GM23248 (cell line): ENCODE measurements at places on chromosomes 7 and 10. TPM values are rescaled to one million over a fixed set of nuclear protein-coding genes. Genes with fewer than 3 reads are reported as not detected.

DNA sequence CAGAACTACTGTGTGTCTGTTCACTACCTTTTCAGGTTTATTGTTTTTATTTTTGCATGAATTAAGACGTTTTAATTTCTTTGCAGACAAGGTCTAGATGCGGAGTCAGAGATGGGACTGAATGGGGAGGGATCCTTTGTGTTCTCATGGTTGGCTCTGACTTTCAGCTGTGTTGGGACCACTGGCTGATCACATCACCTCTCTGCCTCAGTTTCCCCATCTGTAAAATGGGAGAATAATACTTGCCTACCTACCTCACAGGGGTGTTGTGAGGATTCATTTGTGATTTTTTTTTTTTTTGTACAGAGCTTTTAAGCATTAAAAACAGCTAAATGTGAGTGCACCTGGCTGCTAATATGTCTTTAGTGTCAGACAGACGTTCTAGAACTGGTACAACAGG lies 34.4 kb downstream of the PRF1 start:
- H3K27me3 ChIP-seq = no peaks in the 10 kb centered on the region
- H3K27ac ChIP-seq = no peak overlapping the region
- H3K4me3 ChIP-seq = no peak overlapping the region
- DNase-seq = no peak
- H3K4me1 ChIP-seq = no peaks in the 10 kb centered on the region

GRCh38 chr7:107007892-107008287 lies 36.6 kb upstream of the PRKAR2B start:
- H3K4me1 ChIP-seq = no peaks in the 10 kb centered on the region
- H3K36me3 ChIP-seq = no peaks in the 10 kb centered on the region
- H3K4me3 ChIP-seq = no peak overlapping the region
- no peaks in the 10 kb centered on the region for H3K27me3 ChIP-seq
- no peak overlapping the region for H3K27ac ChIP-seq
- DNase-seq = no peak

DNA sequence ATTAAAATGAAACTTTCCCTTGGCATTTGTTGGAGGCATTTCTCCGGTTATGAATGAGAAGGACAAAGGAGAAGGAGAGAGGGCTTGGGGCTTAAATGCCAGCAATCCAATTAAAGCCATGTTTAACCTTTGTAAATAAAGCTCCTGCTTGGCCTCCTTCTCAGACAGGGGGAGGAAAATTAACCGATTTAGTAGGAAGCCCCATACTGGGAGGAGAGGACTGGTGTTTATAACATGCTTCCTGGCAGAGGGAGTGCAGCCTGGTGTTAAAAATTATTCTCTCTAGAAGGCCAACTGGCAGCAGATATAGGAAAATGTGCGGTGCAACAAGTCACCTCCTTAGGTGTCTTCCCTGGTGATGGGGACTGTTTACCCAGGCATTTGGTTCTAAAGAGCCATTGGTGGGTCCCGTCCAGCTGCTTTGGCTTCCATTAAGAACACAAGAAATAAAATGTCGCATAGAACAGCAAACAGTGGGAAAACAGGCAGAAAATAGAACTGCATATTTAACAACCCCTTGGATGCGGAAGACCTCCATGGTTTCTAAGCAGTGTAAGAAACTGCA lies 846.5 kb downstream of the TYW1 start:
- H3K27me3 ChIP-seq = no peaks in the 10 kb centered on the region
- DNase-seq = no peak
- H3K27ac ChIP-seq = no peak overlapping the region

- DNase-seq = no peak
- H3K4me1 ChIP-seq = no peaks in the 10 kb centered on the region
- H3K4me3 ChIP-seq = no peak overlapping the region
- no peak overlapping the region for H3K27ac ChIP-seq
- H3K27me3 ChIP-seq = no peaks in the 10 kb centered on the region
- H3K36me3 ChIP-seq = no peaks in the 10 kb centered on the region
Measured at GRCh38 chr7:3318874-3319273, 17.8 kb downstream of the SDK1 start.

DNA sequence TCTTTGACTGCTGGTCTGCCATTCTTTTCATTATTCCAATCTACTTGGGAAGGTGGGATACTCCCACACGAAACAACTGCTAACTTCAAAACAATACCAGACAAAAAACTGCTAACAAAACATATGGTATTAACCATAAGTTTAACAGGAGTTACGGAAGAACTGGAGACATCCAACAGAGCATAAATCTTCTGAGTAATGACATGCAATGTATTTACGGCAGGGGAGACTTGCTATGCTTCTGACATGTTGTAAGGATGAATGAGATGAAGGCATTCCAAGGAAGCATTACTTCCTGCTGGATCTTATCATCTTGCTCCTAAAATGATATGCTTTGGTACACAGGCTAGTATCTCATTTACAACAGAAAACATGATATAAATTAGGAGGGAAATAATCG lies 85.8 kb downstream of the ZNF92 start:
- no peak overlapping the region for H3K27ac ChIP-seq
- DNase-seq = no peak
- no peaks in the 10 kb centered on the region for H3K36me3 ChIP-seq
- peaks cover 10% of the 10 kb centered on the region for H3K27me3 ChIP-seq

DNA sequence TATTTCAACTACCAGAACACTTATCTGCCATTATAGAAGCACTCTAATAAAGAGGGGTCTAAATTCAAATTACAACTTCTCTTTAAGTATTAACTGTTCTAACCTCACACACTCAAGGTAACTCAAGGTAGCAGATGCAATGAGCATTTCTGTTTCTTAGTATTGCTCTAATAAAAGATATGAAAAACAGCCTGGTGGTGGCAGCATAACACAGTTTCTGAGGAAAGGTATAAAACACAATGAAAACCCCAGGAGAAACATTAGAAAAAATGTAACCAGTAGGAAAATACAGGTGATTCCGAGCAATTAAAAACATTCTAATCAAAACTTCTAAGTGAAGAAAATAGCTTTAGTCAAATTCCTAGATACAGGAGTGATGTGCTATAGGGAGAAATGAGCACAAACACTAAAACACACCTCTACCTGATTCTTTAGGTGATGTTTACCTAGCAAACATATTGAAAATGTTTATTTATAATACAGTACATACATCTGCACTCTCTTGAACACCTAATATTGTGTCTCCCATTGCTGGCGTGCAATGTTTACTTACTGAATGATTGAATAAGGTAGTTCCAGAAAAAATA lies 3.5 kb downstream of the MKRN1 start:
- H3K36me3 ChIP-seq = no peaks in the 10 kb centered on the region
- no peak overlapping the region for H3K4me3 ChIP-seq
- H3K27ac ChIP-seq = no peak overlapping the region
- H3K27me3 ChIP-seq = no peaks in the 10 kb centered on the region
- DNase-seq = peak; percentile 66
- H3K4me1 ChIP-seq = peaks cover 9% of the 10 kb centered on the region; the same call in 1 of the 2 replicates

- H3K27me3 ChIP-seq = no peaks in the 10 kb centered on the region
- peaks cover 27% of the 10 kb centered on the region for H3K4me1 ChIP-seq
- H3K27ac ChIP-seq = no peak overlapping the region
- no peaks in the 10 kb centered on the region for H3K36me3 ChIP-seq
- H3K4me3 ChIP-seq = no peak overlapping the region
- DNase-seq = no peak
Measured at GRCh38 chr10:24973163-24973562, 20.8 kb upstream of the PRTFDC1 start.

GRCh38 chr7:33832271-33832721 lies 73.0 kb upstream of the BMPER start:
- H3K27ac ChIP-seq = no peak overlapping the region
- H3K27me3 ChIP-seq = no peaks in the 10 kb centered on the region
- no peaks in the 10 kb centered on the region for H3K36me3 ChIP-seq
- H3K4me1 ChIP-seq = peaks cover 18% of the 10 kb centered on the region
- peak; percentile 27 for DNase-seq

DNA sequence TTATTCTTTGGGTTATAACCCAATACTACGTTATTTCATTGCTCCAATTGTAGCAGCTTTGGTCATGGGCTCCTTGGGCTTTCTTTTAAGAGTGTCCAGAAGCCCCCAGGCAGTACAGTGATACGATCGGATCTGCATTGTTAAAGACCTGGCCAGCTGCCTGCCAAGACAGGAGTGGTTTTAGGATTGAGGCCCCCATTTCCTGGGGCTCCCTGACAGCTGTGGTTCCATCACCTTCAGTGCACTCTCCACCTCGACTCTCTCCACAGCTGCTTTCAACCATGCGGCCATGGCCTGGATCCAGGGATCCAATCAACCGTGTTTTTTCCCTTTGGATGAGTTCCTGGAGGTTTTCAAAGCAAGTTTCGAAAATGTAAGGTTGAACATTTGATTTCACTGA lies 123.4 kb upstream of the BTBD16 start:
- peaks cover 3% of the 10 kb centered on the region; the same call in 1 of the 2 replicates for H3K36me3 ChIP-seq
- H3K4me3 ChIP-seq = no peak overlapping the region
- no peaks in the 10 kb centered on the region for H3K27me3 ChIP-seq
- H3K27ac ChIP-seq = no peak overlapping the region
- peaks cover 29% of the 10 kb centered on the region for H3K4me1 ChIP-seq
- no peak for DNase-seq

KLF14 gene
- total RNA-seq = 0.11 TPM in 1 of 2 replicates, not detected in the other

DNA sequence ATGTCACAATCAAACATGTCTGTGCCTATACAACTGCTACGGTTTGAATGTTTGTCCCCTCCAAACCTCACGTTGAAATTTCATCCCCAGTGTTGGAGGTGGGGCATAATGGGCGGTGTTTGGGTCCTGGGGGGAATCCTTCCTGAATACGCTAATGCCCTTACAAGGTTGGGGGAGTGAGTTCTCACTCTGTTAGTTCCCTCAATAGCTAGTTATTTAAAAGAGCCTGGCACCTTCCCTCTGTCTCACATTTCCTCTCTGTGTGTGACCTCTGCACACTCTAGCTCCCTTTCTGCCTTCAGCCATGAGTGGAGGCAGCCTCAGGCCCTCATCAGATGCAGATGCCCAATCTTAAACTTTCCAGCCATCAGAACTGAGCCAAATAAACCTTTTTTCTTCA lies 129.5 kb downstream of the GRM8 start:
- H3K27me3 ChIP-seq = no peaks in the 10 kb centered on the region
- H3K27ac ChIP-seq = no peak overlapping the region
- no peaks in the 10 kb centered on the region for H3K36me3 ChIP-seq
- H3K4me1 ChIP-seq = no peaks in the 10 kb centered on the region

TMEM236 gene
- total RNA-seq = 0.11 and 0.13 TPM in 2 replicates

- peak; percentile 16 for DNase-seq
- peaks cover 13% of the 10 kb centered on the region for H3K4me1 ChIP-seq
- H3K36me3 ChIP-seq = no peaks in the 10 kb centered on the region
- H3K27ac ChIP-seq = no peak overlapping the region
- no peak overlapping the region for H3K4me3 ChIP-seq
Measured at GRCh38 chr10:126872768-126873167, 32.5 kb upstream of the DOCK1 start.

CHN2 gene
- 1.5 TPM in 1 of 2 replicates, not detected in the other for total RNA-seq

- H3K36me3 ChIP-seq = peaks cover 21% of the 10 kb centered on the region
- no peaks in the 10 kb centered on the region for H3K27me3 ChIP-seq
- DNase-seq = no peak
- no peaks in the 10 kb centered on the region for H3K4me1 ChIP-seq
Measured at GRCh38 chr7:137601642-137602041, 245.1 kb downstream of the DGKI start.

DNA sequence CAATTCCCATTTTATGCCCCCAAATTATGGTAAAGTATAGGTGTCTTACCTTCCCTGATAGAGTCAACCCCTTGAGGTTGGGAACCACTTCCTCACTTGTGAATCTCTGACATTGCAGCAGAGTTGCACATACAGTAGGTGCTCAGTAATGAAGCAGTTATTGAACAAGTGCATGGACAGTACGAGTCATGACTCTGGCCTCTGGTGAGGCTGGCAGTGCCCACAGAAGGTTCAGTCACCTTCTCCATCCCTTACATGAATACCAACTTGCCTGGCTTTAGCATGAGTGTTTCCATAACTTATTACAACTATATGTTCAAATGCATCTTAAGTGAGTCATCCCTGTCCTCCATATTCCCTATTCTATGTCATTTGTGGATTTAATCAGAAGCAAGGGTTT lies 340.0 kb downstream of the ELMO1 start:
- no peaks in the 10 kb centered on the region for H3K27me3 ChIP-seq
- H3K27ac ChIP-seq = no peak overlapping the region
- H3K36me3 ChIP-seq = no peaks in the 10 kb centered on the region
- no peak overlapping the region for H3K4me3 ChIP-seq

CH25H gene
- total RNA-seq = 25.2 and 34.9 TPM in 2 replicates

DNA sequence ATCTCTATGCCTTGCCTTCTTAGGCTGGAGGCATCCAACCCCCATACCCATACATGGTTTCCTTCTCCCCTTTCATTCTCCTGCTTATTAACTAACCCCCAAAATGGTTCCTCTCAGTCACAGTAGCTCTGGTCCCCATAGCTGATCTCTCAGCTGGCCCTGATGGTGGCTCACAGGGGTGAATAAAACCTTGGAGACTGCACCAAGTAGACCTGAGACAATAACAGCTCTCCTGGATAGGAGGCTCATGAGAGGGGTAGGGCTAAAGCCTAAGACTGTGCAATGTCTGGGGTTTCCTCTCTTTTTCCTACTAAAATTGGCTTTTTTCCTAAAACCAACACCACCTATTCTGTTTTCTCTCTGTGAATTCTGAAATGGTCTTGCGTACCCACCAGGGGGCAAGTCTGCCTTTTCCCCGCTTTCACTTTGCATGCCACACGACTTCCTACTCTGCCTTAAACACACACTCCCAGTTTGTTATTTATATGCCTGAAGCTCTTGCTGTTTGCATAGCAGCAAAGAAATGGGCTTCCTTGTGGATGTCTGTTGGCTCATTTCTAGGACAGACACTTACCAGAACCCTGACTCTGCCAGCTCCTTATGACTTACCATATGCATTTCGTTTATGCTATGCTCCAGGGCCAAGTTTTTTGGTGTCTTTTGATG lies 18.4 kb upstream of the PON1 start:
- no peaks in the 10 kb centered on the region for H3K27me3 ChIP-seq
- H3K36me3 ChIP-seq = no peaks in the 10 kb centered on the region
- DNase-seq = no peak
- no peaks in the 10 kb centered on the region for H3K4me1 ChIP-seq
- H3K4me3 ChIP-seq = no peak overlapping the region
- no peak overlapping the region for H3K27ac ChIP-seq

GPER1 gene
- total RNA-seq = 3.4 and 6.7 TPM in 2 replicates

TWIST1 gene
- 45.7 and 47.8 TPM in 2 replicates for total RNA-seq

- H3K27ac ChIP-seq = no peak overlapping the region
- H3K4me3 ChIP-seq = no peak overlapping the region
- peaks cover 4% of the 10 kb centered on the region; the same call in 1 of the 2 replicates for H3K4me1 ChIP-seq
- no peak for DNase-seq
Measured at GRCh38 chr7:16562456-16563220, 36.0 kb downstream of the LRRC72 start.
